ENCODE measurements at places on chromosomes 1 and 21. TPM values are rescaled to one million over a fixed set of nuclear protein-coding genes. Genes with fewer than 3 reads are reported as not detected.

The DAB1 gene
- not detected for total RNA-seq

The CHRM3 gene
- total RNA-seq = 0.36 TPM

The LCE2A gene
- not detected for total RNA-seq

The ERG gene
- total RNA-seq = not detected

The SPRR3 gene
- not detected for total RNA-seq

The CFHR4 gene
- not detected for total RNA-seq

The TTC34 gene
- 0.58 TPM for total RNA-seq

The MANEAL gene
- 1.5 TPM for total RNA-seq

The MYCL gene
- total RNA-seq = 0.20 TPM

The AMY1C gene
- total RNA-seq = not detected

GRCh38 chr21:33968080-33968994, 52.7 kb upstream of the ATP5PO start:
- peaks cover 11% of the 10 kb centered on the region for H3K4me1 ChIP-seq
- peak overlapping the region; percentile 66 for H3K27ac ChIP-seq
- H3K4me3 ChIP-seq = no peak overlapping the region
- H3K27me3 ChIP-seq = no peaks in the 10 kb centered on the region
- H3K36me3 ChIP-seq = peaks cover 22% of the 10 kb centered on the region

DNA sequence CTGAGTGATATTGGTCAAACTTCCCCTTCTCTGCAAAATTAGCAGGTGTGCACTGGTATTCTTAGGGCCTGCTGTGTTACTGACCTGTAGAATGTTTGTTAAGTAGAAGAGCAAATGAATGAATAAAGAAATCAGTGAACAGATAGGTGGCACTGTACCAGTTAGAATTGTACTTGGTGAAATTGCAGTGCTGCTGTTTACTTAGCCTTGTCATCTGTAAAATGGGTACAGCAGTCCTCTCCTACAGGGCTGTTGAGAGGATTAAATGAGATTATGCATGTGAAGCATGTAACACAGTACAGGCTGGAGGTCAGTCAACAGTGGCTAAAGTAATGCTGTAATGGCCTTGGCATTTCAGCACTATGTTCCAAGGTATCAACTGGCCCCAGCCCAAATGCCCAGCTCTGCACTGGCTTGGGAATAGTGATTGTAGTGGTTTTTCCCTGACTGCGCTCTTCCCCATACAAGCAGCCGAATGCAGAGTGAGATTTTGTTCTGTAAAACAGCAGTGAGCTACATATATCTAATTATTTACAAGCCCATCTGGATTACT, 10.5 kb downstream of the VANGL1 start:
- no peak for DNase-seq
- H3K27ac ChIP-seq = no peak overlapping the region
- H3K27me3 ChIP-seq = peaks cover 5% of the 10 kb centered on the region
- no peak overlapping the region for H3K4me3 ChIP-seq
- H3K4me1 ChIP-seq = peaks cover 19% of the 10 kb centered on the region

DNA sequence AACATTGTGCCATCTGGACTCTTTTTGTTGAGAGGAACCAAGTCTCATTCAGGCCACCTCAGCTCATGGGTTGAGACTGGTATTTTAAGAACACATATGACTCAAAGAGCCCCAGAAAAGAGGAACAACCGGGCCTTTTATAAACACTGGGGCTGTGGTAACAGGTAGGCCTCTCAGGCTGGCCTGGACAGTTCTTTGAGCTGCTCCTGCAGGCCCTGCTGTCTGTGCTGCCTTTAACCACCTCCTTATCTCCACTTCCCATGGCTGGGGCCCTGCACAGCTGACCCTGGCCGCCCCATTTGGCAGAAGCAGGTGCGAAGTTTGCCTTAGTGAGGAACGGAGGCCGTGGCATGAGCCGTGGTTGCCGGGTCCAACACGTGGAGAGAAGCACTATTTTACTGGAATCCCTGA, 163.3 kb downstream of the RHOU start:
- no peaks in the 10 kb centered on the region for H3K27me3 ChIP-seq
- H3K4me1 ChIP-seq = peaks cover 2% of the 10 kb centered on the region
- DNase-seq = no peak
- H3K4me3 ChIP-seq = no peak overlapping the region
- no peaks in the 10 kb centered on the region for H3K36me3 ChIP-seq

DNA sequence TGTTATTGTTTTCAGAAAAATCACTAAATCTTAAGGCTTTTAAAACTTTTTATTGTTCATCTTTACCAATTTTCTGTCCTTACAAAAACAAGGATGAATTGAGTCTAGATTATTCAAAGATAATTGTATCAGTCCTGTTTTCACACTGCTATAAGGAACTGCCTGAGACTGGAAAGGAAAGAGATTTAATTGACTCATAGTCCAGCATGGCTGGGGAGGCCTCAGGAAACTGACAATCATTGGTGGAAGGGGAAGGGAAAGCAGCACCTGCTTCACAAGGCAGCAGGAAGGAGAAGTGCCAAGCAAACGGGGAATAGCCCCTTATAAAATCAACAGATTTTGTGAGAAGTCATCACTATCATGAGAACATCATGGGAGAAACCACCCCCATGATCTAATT, 455.6 kb upstream of the ZP4 start:
- H3K36me3 ChIP-seq = no peaks in the 10 kb centered on the region
- H3K27ac ChIP-seq = no peak overlapping the region
- DNase-seq = no peak
- no peaks in the 10 kb centered on the region for H3K4me1 ChIP-seq
- no peak overlapping the region for H3K4me3 ChIP-seq

GRCh38 chr1:17700945-17701810, 54.0 kb upstream of the ACTL8 start:
- H3K4me3 ChIP-seq = no peak overlapping the region
- no peaks in the 10 kb centered on the region for H3K36me3 ChIP-seq
- DNase-seq = no peak
- H3K27ac ChIP-seq = no peak overlapping the region
- H3K4me1 ChIP-seq = no peaks in the 10 kb centered on the region
- H3K27me3 ChIP-seq = peaks cover 3% of the 10 kb centered on the region

- no peak for DNase-seq
- H3K4me1 ChIP-seq = peaks cover 2% of the 10 kb centered on the region
- H3K36me3 ChIP-seq = peaks cover 18% of the 10 kb centered on the region
- no peaks in the 10 kb centered on the region for H3K27me3 ChIP-seq
These were observed 15.4 kb upstream of the NASP start for GRCh38 chr1:45568421-45568820.

GRCh38 chr1:218643926-218644325, 298.8 kb downstream of the TGFB2 start:
- no peak for DNase-seq
- no peaks in the 10 kb centered on the region for H3K36me3 ChIP-seq
- no peaks in the 10 kb centered on the region for H3K4me1 ChIP-seq
- H3K27ac ChIP-seq = no peak overlapping the region

DNA sequence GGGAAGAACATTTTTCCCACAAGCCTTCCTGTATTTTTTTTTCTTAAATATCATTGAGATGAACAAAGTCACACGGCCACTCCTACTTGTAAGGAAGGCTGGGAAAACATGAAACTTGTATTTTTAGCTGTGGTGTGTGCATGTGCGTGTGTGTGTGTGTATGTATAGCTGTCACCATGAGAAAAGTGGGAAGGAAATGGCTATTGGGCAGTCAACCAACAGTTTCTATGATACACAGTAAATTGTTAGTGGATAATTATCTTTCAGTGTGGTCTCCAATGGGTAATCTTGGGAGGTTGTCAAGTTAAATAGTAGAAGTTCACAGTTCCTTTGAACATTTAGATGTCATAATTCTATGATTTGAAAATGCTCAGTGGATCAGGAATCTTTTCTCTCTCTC, 132.7 kb upstream of the USP24 start:
- H3K27me3 ChIP-seq = no peaks in the 10 kb centered on the region
- H3K36me3 ChIP-seq = no peaks in the 10 kb centered on the region
- H3K4me3 ChIP-seq = no peak overlapping the region
- H3K4me1 ChIP-seq = no peaks in the 10 kb centered on the region

- no peaks in the 10 kb centered on the region for H3K36me3 ChIP-seq
- H3K27me3 ChIP-seq = no peaks in the 10 kb centered on the region
- H3K4me1 ChIP-seq = no peaks in the 10 kb centered on the region
- no peak for DNase-seq
These were observed 301.8 kb downstream of the BRINP2 start for GRCh38 chr1:177472567-177472966.

GRCh38 chr1:202689082-202689481, 21.2 kb downstream of the SYT2 start:
- peaks cover 38% of the 10 kb centered on the region for H3K27me3 ChIP-seq
- no peak overlapping the region for H3K4me3 ChIP-seq
- DNase-seq = no peak

GRCh38 chr1:36380143-36380619, 5.5 kb downstream of the STK40 start:
- H3K4me3 ChIP-seq = no peak overlapping the region
- no peaks in the 10 kb centered on the region for H3K27me3 ChIP-seq
- H3K36me3 ChIP-seq = peaks cover 6% of the 10 kb centered on the region
- DNase-seq = no peak
- H3K27ac ChIP-seq = no peak overlapping the region

- peaks cover 3% of the 10 kb centered on the region for H3K36me3 ChIP-seq
- no peaks in the 10 kb centered on the region for H3K4me1 ChIP-seq
- no peak for DNase-seq
These were observed 298.8 kb downstream of the FAM72C start for GRCh38 chr1:143672983-143673382.

- H3K4me1 ChIP-seq = peaks cover 4% of the 10 kb centered on the region
- no peak for DNase-seq
- no peaks in the 10 kb centered on the region for H3K36me3 ChIP-seq
- no peaks in the 10 kb centered on the region for H3K27me3 ChIP-seq
- peak overlapping the region; percentile 84 for H3K4me3 ChIP-seq
These were observed 7.2 kb downstream of the OBSCN start for GRCh38 chr1:228214921-228215662.

DNA sequence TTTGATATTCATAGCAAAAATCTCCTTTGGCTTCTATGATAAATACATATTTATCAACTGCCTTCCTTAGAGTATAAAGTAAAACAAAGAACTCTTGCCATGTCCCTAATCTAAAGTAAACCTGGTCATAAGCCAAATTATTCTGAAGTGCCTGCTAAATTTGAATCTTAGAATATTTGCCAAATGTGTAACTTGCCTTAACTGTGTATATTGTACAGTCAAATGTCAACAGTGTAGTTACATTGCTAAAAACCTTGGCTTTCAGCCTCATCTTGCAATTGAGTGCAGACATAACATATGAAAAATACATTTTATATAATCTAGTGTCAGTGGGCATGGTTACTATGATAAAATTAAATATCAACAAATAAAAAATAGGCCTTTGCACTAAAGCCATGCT, 583.4 kb upstream of the ADAMTS5 start:
- H3K36me3 ChIP-seq = no peaks in the 10 kb centered on the region
- no peak for DNase-seq
- no peaks in the 10 kb centered on the region for H3K4me1 ChIP-seq

GRCh38 chr1:86273066-86273465, 116.5 kb upstream of the COL24A1 start:
- H3K36me3 ChIP-seq = no peaks in the 10 kb centered on the region
- H3K27ac ChIP-seq = no peak overlapping the region
- H3K27me3 ChIP-seq = no peaks in the 10 kb centered on the region
- no peaks in the 10 kb centered on the region for H3K4me1 ChIP-seq

DNA sequence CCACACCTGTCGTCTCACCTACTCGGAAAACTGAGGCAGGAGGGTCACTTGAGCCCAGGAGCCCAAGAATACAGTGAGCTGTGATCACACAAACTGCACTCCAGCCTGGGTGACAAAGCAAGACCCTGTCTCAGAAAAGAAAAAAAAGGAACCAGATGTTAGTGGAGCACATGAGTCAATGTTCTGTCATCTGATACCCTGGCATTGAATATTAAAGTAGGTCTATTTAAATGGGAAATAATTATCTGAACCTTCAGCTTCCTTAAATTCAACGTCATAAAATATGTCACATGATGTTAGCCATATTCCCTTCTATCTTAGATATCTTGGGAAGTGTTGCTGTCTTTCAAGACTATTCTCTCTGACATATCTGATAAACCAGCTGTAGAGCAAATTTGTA, 47.3 kb downstream of the NCAM2 start:
- H3K27ac ChIP-seq = no peak overlapping the region
- no peak overlapping the region for H3K4me3 ChIP-seq
- H3K27me3 ChIP-seq = no peaks in the 10 kb centered on the region
- H3K36me3 ChIP-seq = no peaks in the 10 kb centered on the region

- DNase-seq = no peak
- no peaks in the 10 kb centered on the region for H3K4me1 ChIP-seq
- H3K36me3 ChIP-seq = no peaks in the 10 kb centered on the region
- no peak overlapping the region for H3K27ac ChIP-seq
- peaks cover 3% of the 10 kb centered on the region for H3K27me3 ChIP-seq
These were observed 1.4 kb upstream of the S100A8 start for GRCh38 chr1:153392258-153392657.

GRCh38 chr1:156319664-156320063, 18.4 kb downstream of the CCT3 start:
- no peak overlapping the region for H3K4me3 ChIP-seq
- no peaks in the 10 kb centered on the region for H3K27me3 ChIP-seq
- H3K4me1 ChIP-seq = no peaks in the 10 kb centered on the region
- no peak for DNase-seq
- no peak overlapping the region for H3K27ac ChIP-seq
- H3K36me3 ChIP-seq = peaks cover 25% of the 10 kb centered on the region

DNA sequence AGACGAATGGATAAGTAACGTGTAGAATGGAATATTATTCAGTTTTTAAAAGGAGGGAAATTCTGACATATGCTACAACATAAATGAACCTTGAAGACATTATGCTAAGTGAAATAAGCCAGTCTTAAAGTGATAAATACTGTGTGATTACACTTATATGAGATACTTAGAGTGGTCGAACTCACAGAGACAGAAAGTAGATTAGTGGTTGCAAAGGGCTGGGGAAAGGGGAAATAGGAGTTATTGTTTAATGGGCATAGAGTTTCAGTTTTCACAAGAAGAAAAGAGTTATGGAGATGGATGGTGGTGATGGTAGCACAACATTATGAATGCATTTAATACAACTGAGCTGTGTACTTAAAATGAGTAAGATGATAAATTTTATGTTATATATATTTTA, 14.7 kb upstream of the AHCYL1 start:
- H3K27me3 ChIP-seq = no peaks in the 10 kb centered on the region
- H3K4me1 ChIP-seq = no peaks in the 10 kb centered on the region
- no peaks in the 10 kb centered on the region for H3K36me3 ChIP-seq
- no peak overlapping the region for H3K4me3 ChIP-seq

DNA sequence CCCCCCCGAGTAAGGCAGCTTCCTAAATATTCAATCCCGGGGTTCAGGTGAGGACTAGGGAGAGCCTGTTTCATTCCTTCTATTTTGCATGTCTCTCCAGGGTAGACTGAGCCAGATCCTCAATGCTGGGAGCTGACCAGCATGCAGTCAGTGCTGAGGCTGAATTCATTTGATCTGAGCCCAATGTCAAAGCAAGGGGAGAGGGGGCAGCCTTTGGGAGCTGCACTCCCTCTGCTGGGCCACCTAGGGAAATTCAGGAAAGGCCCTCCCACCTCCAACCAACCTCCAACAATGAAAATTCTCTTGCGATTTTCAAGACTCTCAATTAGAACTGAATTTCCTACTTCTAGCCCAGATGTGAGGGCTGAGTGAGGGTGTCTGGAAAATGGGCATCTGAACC, 371.2 kb downstream of the NPHP4 start:
- H3K4me1 ChIP-seq = no peaks in the 10 kb centered on the region
- DNase-seq = no peak
- peaks cover 19% of the 10 kb centered on the region for H3K27me3 ChIP-seq

Measured in activated naive CD8-positive, alpha-beta T cell treated with anti-CD3 and anti-CD28 coated beads for 36 hours (primary cell).